ENCODE measurements at places on chromosomes 6 and 20. TPM values are rescaled to one million over a fixed set of nuclear protein-coding genes. Genes with fewer than 3 reads are reported as not detected.

DNA sequence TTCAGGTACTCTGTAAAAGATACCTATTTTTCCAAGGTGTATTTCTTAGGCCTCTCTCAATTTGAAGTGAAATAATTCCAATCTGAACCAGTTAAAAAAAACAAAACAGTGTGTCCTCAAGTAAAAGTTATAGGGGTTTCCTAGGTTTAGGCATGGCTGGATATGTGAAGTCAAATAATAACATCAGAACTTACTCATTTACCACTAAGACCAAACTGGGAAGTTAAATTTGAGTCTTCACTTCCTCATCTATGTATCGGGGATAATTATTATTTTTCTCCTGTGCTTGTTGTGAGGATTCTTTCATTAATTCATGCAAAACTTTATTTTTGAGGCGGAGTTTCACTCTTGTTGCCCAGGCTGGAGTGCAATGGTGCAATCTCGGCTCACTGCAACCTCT lies 86.2 kb upstream of the PTPRK start:
- DNase-seq, result no peak

GRCh38 chr6:42693725-42694323 lies 28.6 kb downstream of the PRPH2 start:
- DNase-seq, result no peak

MRAP2 gene
- total RNA-seq, result 19.5 TPM

DNA sequence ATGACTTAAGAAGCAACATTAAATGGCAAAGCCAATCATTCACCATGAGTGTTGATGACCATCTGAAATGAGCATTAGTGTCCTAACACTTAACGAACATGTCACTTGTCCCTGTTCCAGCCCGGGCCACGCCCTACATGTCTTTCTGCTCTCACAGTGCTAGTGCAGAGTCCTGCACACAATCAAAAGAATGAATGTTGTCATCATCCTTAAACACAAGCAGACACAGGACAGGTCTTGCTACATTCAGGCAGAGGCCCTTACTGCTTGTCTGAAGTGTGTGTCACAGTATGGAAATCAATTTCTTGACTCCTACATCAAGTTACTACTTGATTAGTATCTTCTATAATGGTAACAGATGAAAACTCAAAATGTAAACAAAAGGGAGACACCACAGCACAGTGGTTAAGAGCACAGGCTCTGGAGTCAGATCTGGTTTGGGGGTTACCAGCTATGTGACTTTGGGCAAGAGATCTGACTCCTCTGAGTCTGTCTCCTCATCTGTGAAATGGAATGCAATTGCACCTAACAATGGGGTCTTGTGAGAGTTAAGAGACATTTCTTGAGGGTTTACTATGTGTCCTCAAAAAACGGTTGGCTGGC lies 17.4 kb downstream of the UBE2V1 start:
- DNase-seq, result no peak

DNA sequence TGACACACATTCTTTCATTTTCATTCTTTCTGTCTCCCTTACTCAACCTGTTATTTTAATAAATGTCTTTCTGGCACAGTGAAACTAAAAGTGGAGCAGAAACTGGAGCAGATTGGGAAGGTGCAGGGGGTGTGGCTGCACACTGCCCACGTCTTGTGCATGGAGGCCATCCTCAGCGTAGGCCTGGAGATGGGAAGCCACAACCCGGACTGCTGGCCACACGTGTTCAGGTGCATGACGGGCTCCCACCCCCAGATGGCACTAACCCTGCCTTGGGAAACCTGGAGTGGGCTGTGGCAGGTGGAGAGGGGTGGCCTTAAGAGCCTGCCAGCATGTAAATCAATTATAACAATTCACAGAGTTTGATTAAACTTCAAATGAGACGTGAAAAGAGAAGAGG lies 71.4 kb upstream of the PBOV1 start:
- no peak for DNase-seq

GRCh38 chr6:39366931-39367618 lies 44.6 kb upstream of the KCNK16 start:
- no peak for DNase-seq

DNA sequence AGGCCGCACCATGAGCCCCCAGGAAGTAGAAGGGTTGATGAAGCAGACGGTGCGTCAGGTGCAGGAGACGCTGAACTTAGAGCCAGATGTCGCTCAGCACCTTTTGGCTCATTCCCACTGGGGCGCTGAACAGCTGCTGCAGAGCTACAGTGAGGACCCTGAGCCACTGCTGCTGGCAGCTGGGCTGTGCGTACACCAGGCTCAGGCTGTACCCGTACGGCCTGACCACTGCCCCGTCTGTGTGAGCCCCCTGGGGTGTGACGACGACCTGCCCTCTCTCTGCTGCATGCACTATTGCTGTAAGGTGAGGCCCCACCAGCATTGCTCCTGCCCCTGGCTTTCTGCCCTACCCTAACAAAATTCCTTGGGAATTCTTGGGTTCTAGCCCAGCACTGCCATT lies 13.1 kb downstream of the DNPH1 start:
- peak; percentile 68 for DNase-seq

DNMT3B gene
- 4.7 TPM for total RNA-seq

HUS1B gene
- total RNA-seq, result 0.79 TPM

- peak; percentile 97 for DNase-seq
Measured at GRCh38 chr6:18122128-18123093, at the start of gene NHLRC1. NHLRC1 (minus strand) TSS chr6:18122677; CDS start chr6:18122606, 71 bp downstream.

SNTA1 gene
- 22.3 TPM for total RNA-seq

SLC12A5 gene
- total RNA-seq, result 1.9 TPM

Data from chondrocyte (in vitro differentiated cells).